Activated CD4-positive, alpha-beta T cell treated with anti-CD3 and anti-CD28 coated beads for 1 hour (primary cell): ENCODE measurements at places on chromosomes 7 and 10.

GRCh38 chr10:13492493-13493180, 36.2 kb downstream of the BEND7 start:
- DNase-seq, result no peak

GRCh38 chr7:100213672-100214071, 6.1 kb upstream of the PVRIG start:
- no peak for DNase-seq

GRCh38 chr10:109343293-109343692, 580.0 kb downstream of the XPNPEP1 start:
- no peak for DNase-seq

DNA sequence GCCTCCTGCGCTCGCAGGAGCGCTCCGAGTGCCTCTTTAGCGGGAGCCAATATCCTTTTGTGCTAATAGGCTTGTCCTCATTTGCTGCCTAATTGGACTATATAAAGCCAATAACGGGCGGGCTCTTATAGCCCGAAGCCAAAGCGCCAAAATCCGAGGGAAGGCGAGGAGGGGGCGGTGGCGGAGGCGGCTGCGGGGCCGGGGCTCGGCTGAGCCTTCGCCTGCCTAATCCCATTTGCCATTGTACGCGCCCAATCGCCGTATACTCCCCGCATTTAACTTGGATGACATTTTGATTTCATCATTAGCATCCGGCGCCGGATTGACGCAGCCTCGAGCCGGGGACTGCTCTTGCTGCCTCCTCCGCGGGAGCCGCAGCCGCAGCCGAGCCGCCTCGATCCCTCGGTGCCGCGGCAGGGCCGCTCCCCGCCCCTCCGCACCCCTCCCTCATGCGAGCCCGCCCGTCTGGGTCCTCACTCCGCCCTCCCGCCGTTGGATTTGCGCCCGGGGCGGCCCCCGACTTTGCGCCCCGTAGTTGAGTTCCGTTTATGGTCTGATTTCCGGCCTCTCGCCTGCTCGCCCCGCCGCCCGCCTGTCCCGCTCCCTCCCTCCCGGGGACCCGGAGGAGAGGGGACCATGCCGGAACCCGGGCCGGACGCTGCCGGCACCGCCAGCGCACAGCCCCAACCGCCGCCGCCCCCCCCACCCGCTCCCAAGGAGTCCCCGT, at the start of gene HMX3:
HMX3 (plus strand) TSS at position 556 of the 727 bp plus-strand sequence; CDS start at position 637, 81 bp downstream.
- no peak for DNase-seq

DNA sequence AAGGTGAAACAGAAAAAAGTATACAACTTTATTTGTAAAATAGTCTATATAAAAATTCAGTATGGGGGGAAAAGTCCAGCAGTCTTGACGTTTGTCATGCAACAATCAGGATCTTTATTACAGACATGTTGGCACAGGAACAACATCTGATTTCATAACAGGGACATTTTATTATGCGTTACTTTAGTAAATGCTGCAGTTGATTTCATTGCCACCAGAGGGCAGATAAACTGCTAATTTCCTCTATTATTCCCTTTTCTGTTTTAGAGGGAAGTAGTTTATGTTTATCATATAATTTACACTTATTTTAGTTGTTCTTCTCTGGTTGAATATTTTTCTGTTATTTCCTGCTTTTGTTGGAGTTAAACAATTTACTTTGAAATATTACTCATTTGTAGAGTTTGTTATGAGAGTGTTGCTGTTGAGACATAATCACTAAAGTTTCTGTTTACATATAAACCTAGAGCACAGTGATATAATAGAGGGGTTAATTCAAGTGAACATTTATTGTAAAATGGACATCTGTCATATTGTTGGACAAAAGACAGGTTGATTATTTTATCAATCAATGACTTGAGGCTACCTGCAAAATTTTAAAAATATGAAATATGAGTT, 3.3 kb downstream of the PLXDC2 start:
- DNase-seq, result no peak

- no peak for DNase-seq
Observed at GRCh38 chr10:13018171-13018570, 16.7 kb upstream of the CCDC3 start.

DNA sequence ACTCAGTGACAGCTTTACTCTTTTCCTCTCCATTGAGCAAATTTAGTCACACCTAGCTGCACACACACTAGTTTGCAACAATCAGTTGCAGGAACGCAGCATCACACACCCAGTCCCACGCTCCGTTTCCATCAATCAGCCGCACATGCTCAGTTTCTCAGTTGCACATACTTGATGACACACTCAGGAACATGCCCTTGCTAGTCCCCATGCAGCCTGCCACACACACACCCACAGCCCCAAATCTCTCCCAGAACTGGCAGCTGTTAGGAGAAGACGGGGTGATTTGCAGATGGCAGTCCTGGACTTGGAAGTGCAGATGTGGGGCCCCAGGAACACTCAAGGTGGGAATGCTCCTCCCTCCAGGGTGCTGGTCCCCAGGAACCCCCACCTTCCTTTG, 7.7 kb downstream of the LBX1 start:
- no peak for DNase-seq

GRCh38 chr7:12549106-12549505, 21.4 kb upstream of the SCIN start:
- no peak for DNase-seq

DNA sequence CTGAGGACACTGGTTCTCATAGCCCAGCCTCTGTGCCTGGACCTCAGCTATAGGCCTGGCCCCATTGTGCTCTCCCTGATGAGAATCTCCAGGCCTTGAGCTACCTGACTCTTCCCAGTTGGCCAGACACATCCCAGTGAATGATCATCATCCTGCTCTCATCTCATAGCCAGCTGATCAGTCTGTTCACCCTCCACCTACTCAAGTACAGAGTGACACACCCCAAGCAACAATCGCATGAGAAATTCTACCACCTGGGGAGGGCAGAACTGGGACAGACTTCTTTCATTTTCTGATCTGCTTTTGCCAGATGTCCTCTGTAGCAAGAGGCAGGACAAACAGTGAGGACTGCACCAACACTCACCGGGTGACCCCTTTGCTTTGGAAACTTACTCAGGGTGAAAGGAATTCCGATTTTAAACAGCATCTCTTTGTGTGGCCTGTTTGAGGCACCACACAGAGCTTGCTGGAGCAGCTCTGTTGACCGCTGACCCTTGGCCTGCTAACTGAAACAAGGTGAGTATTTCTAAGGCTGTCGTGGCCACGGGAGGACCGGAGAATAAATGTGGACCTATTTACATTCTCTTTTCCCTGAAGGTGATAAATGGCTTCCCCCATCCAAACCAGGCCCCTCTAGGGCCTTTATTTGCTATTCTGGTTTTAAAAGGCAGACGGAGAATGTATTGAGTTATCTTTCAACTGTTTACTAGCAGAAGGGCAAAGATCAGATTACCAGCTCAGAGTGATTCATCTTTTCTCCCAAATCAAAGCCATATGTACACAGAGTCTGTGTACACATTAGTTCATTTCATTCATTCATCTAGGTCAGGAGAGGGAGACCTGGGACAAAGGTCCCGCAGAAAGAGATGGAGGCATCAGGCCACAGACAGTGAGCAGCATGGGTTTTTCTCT, 181.4 kb upstream of the TNS3 start:
- no peak for DNase-seq

GRCh38 chr10:88103576-88103975, 240.2 kb downstream of the PTEN start:
- DNase-seq, result no peak

DNA sequence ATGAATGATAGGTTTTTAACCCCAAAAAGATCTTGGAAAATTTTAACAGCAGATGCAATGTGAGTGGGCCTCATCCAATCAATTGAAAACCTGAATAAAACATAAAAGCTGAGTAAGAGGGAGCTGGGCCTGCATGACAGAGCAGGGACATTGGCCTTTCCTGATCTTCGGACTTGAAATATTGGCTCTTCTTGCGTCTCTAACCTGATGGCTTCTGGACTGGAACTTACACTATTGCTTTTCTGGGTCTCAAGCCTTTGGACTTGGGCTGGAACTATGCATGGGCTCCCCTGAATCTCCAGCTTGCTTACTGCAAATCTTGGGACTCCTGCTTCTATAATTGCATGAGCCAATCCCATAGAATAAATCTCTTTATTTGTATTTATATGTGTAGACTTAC, 9.0 kb downstream of the A1CF start:
- DNase-seq, result no peak

DNA sequence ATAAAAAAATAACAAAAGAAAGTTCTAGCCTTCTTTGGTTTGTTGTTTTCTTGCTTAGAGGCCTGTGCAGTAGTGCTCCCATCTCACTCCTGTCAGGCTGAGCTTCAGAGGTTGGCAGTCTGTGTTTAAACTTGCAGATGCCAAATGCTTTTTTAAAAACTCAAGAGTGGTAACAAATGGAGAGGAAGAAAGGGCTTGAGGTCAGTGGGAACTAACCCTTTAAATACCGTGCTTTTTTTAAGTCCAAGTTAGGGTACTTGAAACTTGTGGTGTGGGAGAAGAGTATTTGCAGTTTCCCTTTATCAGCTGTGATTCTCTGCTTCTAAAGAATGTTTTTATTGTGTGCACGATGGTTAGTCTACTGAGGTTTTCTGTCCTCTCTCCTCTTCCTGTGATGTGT, 29.4 kb downstream of the ZRANB1 start:
- no peak for DNase-seq

DNA sequence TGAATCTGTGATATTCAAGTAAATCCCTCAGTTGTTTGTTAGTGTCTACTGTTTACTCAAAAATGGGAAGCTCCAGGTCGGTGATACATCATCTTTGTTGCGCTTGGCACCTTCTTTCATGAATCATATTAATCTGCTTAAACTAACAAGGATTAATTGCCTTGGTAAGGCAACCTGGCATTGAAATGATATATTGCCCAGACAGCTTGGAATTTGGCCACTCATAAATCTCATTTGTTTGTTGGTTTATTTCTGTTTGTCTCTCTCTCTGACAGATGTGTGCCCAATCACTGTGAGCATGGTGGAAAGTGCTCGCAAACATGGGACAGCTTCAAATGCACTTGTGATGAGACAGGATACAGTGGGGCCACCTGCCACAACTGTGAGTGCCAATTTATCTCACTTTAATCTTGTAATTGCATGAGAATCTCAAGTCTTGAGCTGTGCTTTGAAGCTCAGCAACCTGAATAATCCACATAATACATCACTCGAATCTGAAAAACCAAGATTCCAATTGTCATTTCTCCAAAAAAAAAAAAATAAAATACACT, 1104.8 kb upstream of the C7orf33 start:
- DNase-seq, result no peak

- peak; percentile 40 for DNase-seq
Observed at GRCh38 chr7:44240983-44241510, 40.3 kb downstream of the YKT6 start.

GRCh38 chr10:2279711-2280110, 542.4 kb upstream of the ADARB2 start:
- DNase-seq, result no peak

DNA sequence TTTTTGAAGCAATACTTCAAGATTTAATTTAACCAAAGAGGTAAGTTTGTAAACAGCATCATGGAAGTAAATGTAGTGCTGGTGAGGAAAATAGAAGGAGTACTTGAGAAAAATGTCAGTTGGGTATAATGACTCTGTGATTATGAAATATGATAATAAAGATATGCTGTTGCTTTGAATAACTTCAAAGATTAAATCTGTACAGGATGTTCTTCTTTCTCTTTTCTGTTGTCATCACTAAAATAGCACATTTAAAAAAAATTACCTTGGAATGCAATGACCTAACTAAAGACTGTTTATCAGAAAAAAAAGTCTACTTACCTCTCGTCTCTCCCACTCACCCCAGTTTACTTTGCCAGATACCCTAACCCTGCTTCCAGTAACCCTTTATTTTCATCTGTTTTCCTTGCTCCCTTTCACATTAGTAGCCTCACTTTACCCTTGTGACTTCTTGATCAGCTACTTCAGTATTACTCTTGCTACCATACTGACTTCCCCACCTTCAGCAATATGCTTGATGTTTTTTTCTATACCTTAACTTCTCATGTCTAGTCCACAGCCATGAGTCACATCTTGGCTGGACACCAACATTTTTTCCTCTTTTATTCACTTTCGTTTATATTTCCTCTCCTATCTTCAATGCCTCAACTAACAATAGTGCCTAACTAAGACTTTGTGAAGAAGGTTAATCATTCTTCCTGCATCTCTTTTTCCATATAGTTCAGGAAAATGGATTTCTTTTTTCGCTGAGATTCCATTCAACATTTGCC, 29.7 kb upstream of the TAS2R16 start:
- DNase-seq, result no peak

DNA sequence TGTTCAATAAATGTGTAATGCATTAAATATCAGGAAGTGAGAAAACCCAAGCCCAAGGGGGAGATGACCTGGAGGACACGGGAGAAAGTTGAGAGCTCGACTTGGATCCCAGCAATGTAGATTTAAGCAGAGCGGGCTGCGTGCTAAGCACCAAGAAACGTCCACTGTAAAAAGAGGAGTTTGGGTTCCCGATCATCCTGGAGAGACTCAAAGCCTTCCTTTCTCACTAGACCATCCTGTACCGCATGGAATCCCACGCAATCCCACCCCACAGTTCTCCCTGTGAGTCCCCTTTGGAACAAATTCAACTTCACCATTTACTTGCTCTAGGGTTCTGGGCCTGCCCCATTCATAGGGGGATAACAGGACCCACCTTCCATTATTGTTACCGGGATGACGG, 2.4 kb downstream of the TRPV6 start:
- no peak for DNase-seq

- DNase-seq, result no peak
Observed at GRCh38 chr10:58555170-58555929, 42.7 kb downstream of the BICC1 start.

- no peak for DNase-seq
Observed at GRCh38 chr7:88309819-88310218, 3.1 kb upstream of the STEAP4 start.

DNA sequence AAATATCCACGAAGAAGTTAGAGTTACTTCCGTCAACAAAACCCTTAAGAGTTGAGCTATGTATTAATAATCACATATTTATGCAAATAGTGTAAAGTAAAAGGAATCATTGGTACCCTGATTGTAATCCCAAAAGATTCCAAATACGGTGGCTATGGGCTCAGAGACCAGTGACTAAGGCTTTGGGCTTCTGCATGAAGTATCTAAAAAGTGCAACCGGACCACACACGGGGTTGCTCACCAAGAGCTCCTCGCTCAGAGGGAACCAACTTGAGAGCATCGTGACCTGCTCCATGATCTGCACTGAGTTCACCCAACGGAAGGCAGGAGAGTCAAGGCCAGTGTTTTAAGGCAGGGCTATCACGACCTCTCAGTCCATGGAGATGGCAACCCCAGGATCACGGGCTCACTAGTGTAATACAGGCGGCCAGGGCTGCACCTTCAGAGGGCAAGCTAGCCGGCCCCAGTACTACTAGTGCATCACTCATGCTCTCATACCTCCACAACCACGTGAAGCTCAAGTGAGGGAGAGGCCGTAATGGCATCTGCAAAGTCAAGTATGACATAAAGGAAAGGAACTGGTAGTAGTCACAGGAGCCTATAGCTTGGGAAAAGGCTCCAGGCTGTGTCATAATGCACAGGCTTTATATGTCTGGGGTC, 77.1 kb upstream of the CAMK2B start:
- DNase-seq, result no peak

- no peak for DNase-seq
Observed at GRCh38 chr7:99371376-99371920, 3.1 kb upstream of the ARPC1B start.
